Neuronal stem cell (in vitro differentiated cells): ENCODE measurements at places on chromosomes 1 and 21.

GRCh38 chr1:241627453-241628259 lies 12.5 kb downstream of the CHML start:
- DNase-seq, result no peak
- H3K4me3 ChIP-seq, result no peak overlapping the region
- H3K36me3 ChIP-seq, result no peaks in the 10 kb centered on the region
- H3K27ac ChIP-seq, result no peak overlapping the region
- H3K4me1 ChIP-seq, result no peaks in the 10 kb centered on the region

DNA sequence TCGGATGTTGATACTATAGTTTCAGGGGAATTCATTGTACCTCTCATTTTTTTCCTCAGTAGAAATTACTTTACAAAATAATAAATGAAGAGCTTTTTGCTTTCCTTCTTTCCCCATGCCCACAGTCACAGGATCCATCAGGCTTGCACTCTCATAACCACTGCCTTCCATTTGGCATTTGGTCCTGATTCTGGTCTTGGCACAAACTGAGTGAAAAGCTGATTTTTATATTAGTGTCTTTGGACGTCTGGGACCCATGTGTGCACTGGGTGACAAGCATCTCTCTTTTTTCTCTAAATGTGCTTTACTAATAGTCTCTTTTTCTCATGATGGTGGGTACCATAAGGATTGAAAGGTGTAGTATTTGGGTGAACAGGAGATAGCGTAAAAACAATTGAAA lies 2.8 kb downstream of the ELAVL4 start:
- H3K4me1 ChIP-seq, result peaks cover 6% of the 10 kb centered on the region
- H3K36me3 ChIP-seq, result no peaks in the 10 kb centered on the region

- no peaks in the 10 kb centered on the region for H3K27me3 ChIP-seq
- peaks cover 12% of the 10 kb centered on the region for H3K36me3 ChIP-seq
- peaks cover 5% of the 10 kb centered on the region for H3K4me1 ChIP-seq
- H3K27ac ChIP-seq, result no peak overlapping the region
These were observed 3.5 kb downstream of the RO60 start for GRCh38 chr1:193062698-193063463.

DNA sequence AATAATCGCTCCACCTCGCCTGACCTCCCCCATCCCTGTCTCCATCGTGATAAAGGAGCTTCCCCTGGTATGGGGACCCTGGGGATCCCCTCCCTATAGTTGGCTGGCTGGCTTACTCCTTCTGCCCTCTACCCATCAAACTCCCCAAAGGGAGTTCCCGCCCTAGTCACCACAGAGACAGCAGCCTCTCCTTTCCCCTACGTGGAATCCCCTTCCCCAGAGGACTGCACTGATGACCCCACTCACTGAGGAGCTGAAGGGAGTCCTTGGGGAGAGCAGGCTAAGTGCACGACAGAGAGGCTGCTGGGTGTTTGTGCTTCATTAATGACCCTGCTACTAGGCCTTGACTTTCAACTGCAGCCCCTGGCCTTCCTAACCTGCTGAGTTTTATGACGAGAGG lies 1.9 kb downstream of the CADM3 start:
- no peaks in the 10 kb centered on the region for H3K36me3 ChIP-seq
- peaks cover 13% of the 10 kb centered on the region for H3K27me3 ChIP-seq
- no peak overlapping the region for H3K4me3 ChIP-seq
- no peak overlapping the region for H3K27ac ChIP-seq

GRCh38 chr1:174726167-174726879 lies 273.4 kb upstream of the CACYBP start:
- no peak overlapping the region for H3K27ac ChIP-seq
- H3K36me3 ChIP-seq, result no peaks in the 10 kb centered on the region
- H3K4me1 ChIP-seq, result no peaks in the 10 kb centered on the region
- H3K4me3 ChIP-seq, result no peak overlapping the region

DNA sequence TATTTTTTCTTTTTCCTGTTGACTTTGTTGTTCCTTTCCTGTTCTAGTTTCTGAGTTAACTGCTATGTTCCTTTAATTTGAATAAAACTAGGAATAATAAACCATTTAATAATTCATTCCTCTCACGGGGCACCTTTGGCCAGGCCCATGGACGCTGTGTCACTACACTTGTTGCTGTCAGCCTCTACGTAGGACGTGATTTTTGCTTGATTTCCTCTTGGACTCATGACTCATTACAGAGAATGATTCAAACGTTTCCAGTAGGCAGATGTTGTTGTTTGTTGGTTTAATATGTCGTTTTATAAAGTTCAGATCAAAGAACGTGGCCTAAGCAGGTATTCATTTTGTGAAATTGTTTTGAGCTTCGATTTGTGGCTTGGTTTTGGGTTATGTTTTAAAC lies 9.1 kb upstream of the SLC19A1 start:
- no peak for DNase-seq

DNA sequence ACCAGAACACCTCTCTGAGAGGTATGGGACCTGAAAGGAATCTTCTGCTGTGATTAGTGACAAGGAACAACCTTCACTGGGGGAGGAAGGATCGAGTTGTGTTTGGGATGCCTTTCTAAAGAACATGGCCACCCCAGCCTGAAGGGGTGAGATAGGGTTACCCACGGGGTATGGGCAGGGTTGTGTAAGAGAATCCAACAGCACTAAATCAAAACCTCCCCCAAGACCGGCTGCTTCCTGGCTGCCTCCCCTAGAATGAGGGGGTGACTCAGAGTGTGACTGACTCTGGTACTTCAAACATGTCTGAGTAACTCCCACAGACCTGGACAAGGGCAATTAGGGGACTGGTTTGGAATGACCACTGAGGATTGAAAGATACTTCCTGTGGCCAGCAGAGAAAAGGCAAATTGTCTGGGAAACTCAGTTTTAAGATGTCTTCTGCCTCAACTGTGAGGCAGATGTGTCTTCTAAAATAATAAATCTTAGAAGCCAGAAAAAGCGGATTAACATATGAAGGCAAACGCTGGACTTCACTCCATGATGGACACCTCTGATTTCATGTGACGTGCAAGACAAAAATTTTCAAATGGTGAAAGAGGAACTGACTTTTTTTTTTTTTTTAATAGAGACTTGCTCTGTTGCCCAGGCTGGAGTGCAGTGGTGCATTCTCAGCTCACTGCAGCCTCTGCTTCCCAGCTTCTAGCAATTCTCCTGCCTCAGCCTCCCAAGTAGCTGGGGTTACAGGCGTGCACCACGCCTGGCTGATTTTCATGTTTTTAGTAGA lies 6.7 kb upstream of the PTPN14 start:
- peaks cover 3% of the 10 kb centered on the region for H3K4me1 ChIP-seq
- no peak for DNase-seq
- H3K27me3 ChIP-seq, result no peaks in the 10 kb centered on the region
- H3K36me3 ChIP-seq, result no peaks in the 10 kb centered on the region
- H3K4me3 ChIP-seq, result no peak overlapping the region
- H3K27ac ChIP-seq, result no peak overlapping the region

GRCh38 chr1:191634801-191635508 lies 523.3 kb upstream of the RGS18 start:
- H3K27me3 ChIP-seq, result no peaks in the 10 kb centered on the region
- H3K36me3 ChIP-seq, result no peaks in the 10 kb centered on the region
- H3K4me1 ChIP-seq, result no peaks in the 10 kb centered on the region
- H3K4me3 ChIP-seq, result no peak overlapping the region
- H3K27ac ChIP-seq, result no peak overlapping the region
- no peak for DNase-seq

DNA sequence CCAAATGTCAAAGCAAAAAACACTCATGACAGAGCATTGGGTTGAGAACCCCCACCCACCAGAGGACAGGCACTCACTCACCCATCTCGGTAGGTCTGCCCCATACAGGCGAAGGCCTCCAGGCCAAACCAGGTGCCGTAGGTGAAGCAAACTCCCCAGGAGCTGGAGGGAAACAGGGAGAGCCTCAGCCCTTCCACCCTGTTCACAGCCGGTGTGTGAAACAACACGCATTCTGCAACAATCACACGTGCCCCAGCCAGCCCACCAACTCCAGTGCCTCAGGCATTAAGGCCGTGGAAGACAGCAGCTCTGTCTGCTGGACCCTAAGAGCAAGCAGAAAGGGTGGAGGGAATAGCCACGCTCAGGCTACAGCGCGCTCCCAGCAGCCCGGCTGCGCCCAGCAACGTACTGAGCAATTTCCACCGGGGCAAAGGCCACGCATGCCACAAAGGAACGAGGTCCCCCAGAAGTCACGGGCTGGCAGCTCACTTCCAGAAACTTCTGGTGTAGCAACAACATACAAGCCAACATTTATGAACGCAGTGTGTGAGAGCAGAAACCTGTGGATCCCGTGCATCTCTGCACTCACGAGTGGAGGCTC lies 11.4 kb upstream of the SPATC1L start:
- H3K27me3 ChIP-seq, result no peaks in the 10 kb centered on the region
- no peak overlapping the region for H3K27ac ChIP-seq
- H3K4me1 ChIP-seq, result peaks cover 6% of the 10 kb centered on the region
- peaks cover 98% of the 10 kb centered on the region for H3K36me3 ChIP-seq
- DNase-seq, result no peak
- no peak overlapping the region for H3K4me3 ChIP-seq

DNA sequence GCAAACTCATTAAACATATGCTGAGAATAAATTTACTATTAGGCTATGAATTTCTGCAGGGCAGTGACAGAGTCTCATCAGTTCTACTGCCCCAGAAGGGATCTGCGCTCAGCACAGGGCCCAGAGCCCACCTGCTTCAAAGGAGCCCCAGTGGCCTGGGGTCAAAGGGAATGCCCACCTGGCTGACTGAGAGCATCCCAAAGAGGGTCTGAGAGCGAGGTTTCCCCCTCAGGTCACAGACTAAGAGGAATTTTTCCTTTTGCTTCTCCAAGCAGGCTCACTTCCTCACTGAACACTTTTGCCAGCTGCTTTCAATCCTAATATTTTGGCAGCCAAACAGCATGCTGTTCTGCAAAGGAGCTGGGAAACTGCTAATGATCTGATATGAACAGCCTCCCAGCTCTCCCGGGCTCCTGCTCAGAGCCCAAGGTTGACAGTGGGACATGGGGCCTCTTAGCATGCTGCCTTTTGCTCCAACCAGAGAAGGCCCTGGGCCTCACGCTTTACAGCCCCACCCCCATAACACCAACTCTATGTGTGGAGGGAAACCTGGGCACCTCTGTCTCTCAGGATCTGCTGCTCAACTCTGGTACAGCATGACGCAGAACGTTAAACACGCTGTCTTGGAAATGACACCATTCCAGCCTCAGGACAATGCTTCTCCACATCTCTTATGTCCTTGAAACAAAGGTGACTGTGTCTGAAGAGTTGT lies 70.7 kb upstream of the SYT6 start:
- H3K36me3 ChIP-seq, result no peaks in the 10 kb centered on the region
- H3K4me3 ChIP-seq, result no peak overlapping the region
- no peak overlapping the region for H3K27ac ChIP-seq
- DNase-seq, result no peak
- no peaks in the 10 kb centered on the region for H3K27me3 ChIP-seq
- peaks cover 5% of the 10 kb centered on the region for H3K4me1 ChIP-seq

DNA sequence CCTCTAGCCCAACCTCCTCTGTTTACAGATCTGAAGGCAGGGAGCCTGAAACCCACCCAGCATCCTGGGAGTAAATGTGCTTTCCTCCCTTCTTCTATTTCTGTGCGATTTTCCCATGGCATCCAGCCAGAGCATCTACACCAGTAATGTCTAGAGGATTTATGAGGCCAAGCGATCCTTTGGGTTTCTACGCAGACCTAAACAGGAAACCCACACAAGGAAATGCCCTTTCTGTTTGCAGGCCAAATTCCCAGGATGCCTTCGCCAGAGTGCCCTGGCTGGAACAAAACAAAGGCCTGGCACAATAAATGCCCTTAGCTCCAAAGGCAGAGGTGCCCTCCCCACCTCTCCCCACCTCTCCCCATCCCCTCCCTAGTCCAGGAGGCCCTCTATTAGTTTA lies 110.5 kb upstream of the CDC42BPA start:
- DNase-seq, result no peak
- no peak overlapping the region for H3K4me3 ChIP-seq
- H3K27ac ChIP-seq, result no peak overlapping the region

GRCh38 chr1:182446033-182446669 lies 3.8 kb upstream of the RGSL1 start:
- no peak overlapping the region for H3K4me3 ChIP-seq
- peak; percentile 18 for DNase-seq
- no peaks in the 10 kb centered on the region for H3K27me3 ChIP-seq
- H3K36me3 ChIP-seq, result no peaks in the 10 kb centered on the region

DNA sequence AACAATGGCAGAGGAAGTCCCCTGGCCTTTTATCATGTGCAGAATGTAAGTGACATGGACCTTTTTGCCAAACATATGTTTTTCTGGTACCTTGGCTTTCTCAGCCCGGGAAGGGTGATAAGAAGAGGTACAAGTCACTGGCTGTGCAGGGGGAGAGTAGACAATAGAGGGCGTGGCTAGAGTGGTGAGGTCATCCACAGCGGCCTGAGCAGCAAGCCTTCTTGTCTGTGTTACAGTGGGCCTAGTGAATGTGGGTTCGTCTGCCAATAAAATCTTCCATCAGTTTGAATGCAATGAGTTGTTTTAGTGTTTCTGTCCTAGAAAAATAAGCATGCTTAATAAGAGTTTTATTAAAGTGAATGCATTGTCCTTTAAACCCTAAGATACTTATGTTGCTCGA lies 59.0 kb upstream of the PGD start:
- H3K36me3 ChIP-seq, result peaks cover 97% of the 10 kb centered on the region
- DNase-seq, result peak; percentile 37
- H3K4me1 ChIP-seq, result peaks cover 9% of the 10 kb centered on the region
- H3K27ac ChIP-seq, result no peak overlapping the region
- H3K27me3 ChIP-seq, result no peaks in the 10 kb centered on the region

- no peak for DNase-seq
- H3K27ac ChIP-seq, result no peak overlapping the region
- H3K4me3 ChIP-seq, result no peak overlapping the region
- peaks cover 3% of the 10 kb centered on the region for H3K27me3 ChIP-seq
- H3K4me1 ChIP-seq, result no peaks in the 10 kb centered on the region
- H3K36me3 ChIP-seq, result no peaks in the 10 kb centered on the region
These were observed 32.3 kb upstream of the SPAG17 start for GRCh38 chr1:118217141-118217838.

DNA sequence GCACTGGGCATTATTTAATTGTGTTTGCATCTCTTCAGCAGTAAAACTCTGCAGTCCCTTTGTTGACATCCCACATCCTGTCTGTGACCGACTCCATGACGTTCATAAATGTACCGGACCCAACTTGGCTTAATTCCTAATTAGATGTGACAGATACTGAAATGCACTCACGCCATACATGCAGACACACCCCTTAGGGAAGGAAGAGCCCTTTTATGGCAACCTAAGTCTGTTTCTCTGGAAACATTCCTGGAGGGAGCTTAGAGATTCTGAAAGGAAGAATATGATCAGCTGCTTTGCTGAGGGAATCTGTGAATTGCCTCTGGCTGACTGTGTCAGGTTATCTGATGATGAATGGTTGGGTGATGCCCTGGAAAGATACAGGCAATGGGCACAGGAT lies 33.4 kb downstream of the ADAMTS5 start:
- H3K27me3 ChIP-seq, result no peaks in the 10 kb centered on the region
- no peak for DNase-seq
- H3K4me1 ChIP-seq, result no peaks in the 10 kb centered on the region
- no peaks in the 10 kb centered on the region for H3K36me3 ChIP-seq

- H3K36me3 ChIP-seq, result no peaks in the 10 kb centered on the region
- H3K4me1 ChIP-seq, result no peaks in the 10 kb centered on the region
- H3K4me3 ChIP-seq, result no peak overlapping the region
- H3K27me3 ChIP-seq, result no peaks in the 10 kb centered on the region
These were observed 344.2 kb downstream of the VAV3 start for GRCh38 chr1:107620753-107621152.
